ENCODE measurements at places on chromosomes 6 and 20.

DNA sequence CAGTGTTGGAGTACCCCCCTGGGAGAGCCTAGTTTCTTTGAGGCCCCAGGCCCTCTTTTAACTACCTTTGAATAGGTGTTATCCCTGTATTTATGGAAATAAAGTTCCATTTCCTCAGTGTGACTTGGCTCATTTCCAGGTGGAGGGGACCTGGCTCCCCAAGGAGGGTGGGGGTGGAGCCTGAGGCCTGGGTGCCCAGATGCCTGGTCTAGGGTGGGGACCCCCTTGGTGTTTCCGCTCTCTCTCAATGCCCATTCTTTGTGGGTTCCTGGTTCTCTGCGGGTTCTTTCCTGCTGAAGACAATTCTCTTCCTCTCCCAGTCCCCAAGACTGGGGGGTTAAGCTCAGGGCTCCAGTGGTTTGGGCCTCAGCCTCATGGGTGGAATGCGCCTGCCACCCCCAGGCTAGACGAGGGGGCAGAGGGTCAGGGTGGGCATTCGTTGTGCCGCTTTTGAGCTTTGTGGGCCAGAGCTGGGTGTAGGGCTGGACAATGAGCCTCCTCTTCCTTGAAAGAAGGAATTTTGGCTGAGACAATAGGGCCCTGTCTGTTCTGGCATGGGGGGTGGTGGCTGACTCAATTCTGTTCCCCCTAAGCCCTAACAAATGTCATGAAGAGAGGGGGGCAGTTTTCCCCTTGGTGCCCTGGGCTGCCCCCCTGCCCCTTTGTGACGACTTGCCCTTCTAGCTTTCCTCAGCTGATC is 686 bp upstream of the EGFL8 start:
- no peak for DNase-seq

- no peak for DNase-seq
Observed at GRCh38 chr6:142706210-142706609, 238.8 kb downstream of the HIVEP2 start.

GRCh38 chr6:140609956-140610355 is 1235.5 kb upstream of the CITED2 start:
- DNase-seq = peak; percentile 20

DNA sequence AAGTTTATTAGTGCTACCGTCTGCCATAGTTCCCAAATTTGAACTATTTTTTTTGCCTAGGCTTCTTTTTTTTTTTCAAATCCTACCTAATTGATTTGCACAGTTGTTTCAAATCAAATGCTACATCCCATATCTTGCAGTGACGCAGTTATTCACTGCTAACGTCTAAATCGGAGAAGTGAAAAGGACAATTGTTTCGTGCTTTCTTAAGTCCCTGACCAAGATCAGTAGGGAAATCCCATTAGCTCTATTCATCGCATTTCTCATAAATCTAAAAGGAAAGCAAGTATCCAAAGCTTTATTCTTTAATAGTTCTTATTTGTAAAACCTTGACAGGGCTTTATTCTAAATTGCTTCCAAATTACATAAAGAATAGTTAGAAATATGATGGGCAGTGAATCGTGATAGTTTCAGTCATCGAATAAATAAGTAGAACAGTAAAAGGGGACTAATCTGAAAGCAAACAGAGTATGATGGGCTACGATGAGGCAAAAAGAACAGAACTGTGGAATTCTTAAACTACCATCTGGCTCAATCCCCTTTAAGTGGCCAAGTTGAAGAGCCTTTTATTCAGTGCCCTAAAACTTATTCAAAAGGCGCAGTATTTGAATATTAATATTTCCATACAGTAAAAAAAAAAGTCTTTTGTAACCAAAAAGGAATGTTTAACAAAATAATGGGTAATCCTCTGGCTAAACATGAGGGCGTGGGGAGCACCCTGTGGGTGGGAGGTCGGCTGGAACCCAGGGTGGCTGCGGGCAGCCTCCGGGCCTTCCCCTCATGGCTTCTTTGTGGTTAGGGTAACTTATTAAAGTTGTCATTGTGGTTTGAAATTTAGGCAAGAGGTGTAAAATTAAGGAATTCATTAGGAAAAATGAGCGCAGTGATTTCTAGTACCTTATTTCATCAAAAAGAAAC is 3.0 kb upstream of the ARID1B start:
- DNase-seq = no peak

DNA sequence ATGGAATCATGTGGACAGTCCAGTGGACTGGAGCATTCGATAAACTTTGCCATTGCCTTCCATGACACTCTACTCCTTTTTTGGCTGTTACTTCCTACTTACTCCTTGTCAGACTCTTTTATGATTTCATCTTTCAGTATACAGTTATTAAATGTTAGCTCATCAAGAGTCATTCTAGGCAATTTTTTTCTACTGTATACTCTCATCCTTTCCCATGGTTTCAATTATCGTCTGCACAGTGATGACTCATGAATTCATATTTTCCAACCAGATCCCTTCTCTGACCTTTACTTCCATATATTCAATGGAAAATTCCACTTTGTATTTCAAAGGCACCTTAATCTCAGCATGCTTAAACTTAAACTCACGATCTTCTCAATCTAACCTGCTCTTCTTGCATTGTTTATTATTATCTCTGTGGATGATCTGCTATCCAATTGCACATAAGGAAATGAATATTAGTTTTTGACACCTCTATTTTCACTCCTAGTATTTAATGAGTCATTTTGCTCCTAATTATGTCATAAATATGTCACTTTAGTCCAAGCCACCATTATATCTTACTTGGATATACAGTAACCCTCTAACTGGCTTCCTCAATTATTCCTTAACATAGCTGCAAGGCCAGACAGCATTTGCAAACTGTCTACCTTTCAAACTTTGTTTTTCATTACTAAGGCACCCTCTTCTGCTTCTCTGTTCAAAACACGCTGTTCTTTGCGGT is 427.5 kb downstream of the PHF3 start:
- DNase-seq = no peak
